ENCODE measurements at places on chromosomes 16 and 17.

- DNase-seq = no peak
Measured at GRCh38 chr17:44642834-44643233, 13.4 kb upstream of the MEIOC start.

DNA sequence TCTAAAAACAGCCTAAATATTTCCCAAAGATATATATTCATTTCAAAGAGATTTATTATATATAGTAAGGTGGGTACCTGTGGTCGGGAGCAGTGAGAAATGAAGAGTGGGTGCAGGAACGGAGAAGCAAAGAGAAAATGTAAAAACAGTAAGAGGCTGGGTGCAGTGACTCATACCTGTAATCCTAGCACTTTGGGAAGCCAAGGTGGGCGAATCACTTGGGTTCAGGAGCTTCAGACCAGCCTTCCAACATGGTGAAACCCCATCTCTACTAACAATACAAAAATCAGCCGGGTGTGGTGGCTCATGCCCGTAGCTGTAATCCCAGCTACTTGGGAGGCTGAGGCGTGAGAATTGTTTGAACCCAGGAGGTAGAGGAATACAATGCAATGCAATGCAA lies 257.1 kb downstream of the BCAS3 start:
- DNase-seq = no peak

DNA sequence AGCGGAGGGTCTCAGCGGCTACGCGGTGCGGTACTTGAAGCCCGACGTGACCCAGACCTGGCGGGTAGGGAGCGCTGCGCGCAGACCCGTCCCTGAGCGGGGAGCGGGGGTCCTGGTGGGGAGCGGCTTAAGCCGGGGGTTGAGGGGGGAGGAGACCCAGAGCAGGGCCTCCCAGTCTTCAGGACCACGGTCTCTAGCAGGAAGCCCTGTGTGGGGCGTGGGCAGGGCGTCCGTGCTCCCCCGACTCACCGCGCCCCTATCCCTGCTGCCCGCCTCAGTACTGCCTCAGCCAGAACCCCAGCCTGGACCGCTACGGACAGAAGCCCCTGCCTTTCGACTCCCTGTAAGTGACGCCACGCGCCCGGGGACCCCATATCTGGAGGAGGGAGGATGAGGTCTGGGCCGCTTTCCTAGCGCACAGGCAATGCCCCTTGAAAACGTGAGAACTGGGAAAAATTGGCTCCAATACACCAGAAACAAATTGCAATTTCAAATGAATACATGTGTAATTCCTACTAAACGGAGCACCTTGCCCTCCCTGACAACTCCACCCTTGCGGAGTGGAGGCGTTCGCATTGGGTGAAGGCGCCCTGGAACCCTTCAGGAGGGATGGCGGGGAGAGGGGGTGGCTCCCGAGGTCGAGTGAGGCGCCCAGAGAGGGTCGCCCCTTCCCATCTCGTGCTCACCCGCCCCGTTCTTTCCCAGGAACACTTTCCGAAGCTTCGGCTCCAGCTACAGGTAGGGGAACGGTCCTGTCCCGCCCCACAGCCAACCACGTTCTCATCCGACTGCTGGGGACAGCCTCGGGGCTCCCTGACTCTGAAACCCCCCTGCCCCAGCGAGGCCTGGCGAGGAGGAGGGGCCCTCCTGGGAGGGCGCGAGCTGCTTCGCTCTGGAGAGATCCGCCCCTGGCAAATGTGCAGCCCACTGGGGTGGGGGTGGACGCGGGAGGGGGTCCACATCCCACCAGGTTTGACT lies 14.6 kb upstream of the CNGB1 start:
- no peak for DNase-seq

DNA sequence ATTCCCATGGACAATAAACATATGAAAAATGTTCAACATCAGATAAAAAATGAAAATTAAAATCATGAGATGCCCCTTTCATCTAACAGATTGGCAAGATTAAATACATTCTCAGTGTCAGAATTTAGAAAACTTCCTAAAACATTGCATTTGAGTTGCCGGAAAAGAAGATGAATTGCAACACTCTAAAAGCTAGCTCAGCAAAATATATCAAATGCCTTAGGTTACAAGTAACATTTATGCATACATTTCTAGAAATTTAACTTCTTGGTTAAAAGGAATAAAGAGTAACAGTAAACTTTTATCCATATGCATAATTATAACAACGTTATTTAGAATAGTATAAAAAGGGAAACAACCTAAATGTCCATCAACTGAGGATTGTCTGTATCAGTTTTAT lies 239.0 kb downstream of the PMP22 start:
- DNase-seq = no peak

DNA sequence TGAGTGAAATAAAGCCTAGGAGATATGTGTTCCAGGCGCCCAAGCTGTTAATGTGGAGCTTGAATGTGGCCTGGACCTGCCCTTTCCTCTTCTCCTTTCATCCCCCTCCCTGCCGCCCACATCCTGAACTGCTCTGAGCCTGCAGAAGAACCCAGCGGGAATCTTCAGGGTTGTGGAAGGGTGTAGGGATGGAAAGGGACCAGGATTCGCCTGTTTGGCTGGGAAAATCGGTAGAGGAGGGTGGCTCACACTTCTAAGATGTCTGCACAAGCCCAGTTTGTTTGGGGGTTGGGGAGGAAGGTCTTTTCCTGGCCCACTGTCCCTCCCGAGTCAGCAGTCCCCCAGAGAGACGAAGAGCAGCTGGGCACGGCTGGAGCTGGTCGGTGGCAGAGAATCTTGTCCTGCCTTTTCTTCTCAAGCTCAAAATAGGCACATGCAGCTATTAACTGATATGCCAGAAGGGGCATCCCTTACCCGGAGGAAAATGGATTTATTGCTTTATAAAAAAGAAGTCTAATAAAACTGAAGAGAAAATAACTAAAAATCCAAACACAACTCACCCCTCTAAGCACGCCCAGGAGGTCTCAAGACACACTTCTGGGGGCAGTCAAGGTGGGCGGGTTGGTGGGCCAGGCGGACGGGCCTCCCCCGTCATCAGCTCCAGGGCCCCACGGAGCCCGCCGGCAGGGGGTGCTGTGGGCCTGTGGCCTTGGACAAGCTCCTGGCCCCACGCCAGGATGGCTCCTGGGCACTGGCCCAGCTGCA lies 11.5 kb upstream of the PITPNA start:
- DNase-seq = no peak

DNA sequence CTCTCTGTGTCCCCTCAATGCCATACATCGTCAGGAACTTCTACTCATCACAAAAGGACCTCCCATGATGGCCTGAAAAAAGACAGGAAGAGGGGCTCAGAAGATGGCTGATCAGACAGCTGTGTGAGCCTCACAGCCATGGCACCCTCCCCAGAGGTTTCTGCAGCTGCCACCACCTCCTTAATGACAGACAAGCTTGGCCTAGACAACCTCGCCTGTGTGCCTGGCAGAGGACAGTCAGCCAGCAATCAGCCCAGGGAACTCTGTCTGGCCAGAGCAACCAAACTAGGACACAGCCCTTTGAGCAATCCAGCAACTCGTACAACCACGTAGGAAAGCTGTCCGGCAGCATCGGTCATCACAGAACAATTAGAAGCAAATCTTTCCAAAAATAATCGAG lies 54.2 kb upstream of the MED9 start:
- DNase-seq = no peak

DNA sequence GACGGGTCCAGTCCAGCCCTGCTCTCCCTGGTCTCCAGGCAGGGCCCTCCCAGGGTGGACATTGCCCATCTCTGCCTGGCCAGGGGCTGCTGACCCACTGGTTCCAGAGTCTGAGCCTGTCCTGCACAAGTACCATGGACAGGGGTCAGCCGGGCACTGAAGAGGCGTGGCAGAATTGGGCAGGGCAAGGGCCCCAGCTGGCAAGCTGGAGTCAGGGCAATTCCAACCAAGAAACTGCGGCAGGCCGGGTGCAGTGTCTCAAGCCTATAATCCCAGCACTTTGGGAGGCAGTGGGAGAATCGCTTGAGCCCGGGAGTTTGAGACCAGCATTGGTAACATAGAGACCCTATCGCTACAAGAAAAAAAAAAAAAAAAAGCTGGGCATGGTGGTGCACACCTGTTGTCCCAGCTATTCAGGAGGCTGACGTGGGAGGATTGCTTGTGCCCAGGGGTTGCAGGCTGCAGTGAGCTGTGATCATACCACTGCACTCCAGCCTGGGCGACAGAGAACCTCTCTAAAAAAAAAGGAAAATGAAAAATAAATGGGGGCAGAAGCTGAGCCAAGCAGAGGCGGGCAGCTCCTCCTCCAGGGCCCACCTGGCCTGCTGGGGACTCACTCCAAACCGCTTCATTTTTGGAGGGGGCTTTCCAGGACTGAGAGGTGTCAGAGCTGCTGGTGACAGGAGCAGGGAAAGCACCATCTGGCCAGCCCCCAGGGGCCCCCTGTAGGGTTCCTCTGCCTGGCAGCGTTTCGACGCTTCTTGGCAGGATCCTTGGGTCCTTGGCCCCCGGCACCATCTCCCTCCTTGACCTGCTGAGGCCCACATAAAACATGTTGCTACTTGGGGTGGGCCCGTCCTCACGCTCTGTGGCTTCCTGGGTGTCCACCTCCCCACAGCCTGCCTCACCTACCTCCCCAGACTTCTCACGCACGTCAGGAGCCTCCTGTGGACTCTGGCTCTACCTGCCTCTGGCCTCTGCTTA lies 2.9 kb upstream of the MAFG start:
- DNase-seq = no peak

GRCh38 chr17:73232587-73233373 lies 28.9 kb downstream of the CPSF4L start:
- no peak for DNase-seq

DNA sequence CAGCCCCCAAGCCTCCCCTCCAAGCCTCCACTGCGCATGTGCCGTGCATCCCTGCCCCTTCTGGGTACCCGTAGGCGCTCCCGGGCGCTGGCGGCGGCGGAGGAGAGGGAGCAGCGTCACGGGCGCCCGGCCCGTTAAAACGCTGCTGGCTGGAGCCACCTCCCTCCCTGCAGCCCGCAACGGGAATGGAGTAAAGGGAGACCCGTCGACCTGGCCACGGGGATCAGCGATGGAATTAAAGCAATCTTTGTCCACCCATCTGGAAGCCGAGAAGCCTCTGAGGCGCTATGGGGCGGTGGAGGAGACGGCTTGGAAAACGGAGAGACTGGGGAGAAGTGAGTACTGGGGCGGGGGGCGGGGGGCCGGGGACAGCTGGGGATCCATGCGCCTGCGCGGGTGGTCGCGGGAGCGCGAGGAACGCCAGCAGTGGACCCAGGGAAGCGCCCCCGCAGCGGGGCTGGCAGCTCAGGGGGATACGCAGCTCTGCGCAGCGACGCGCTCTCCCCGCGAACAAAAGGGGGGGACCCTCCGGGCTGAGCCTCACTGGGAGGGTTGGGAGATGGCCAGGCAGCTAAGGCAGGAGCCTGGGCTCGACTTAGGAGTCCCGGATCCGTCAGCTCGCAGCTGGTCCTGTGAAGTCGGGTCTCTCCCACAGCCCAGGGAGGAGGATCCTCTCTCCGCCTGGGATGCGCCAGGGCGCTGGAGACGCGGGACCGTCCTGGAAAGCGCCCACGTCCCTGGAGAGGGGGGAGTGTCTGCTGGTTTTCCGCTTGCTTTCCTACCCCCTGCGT lies at the start of gene BMERB1:
BMERB1 (plus strand) TSS at position 164 of the 791 bp plus-strand sequence; CDS start at position 230, 66 bp downstream.
- no peak for DNase-seq

GRCh38 chr16:21937336-21937829 lies 15.8 kb upstream of the UQCRC2 start:
- DNase-seq = no peak

All from cortex of kidney (tissue), 1 donor.